Cerebellar nuclear complex (tissue), 1 donor: ENCODE measurements at places on chromosomes 12 and 14.

GRCh38 chr12:111107392-111108178, 187.2 kb upstream of the MYL2 start:
- no peak for DNase-seq

DNA sequence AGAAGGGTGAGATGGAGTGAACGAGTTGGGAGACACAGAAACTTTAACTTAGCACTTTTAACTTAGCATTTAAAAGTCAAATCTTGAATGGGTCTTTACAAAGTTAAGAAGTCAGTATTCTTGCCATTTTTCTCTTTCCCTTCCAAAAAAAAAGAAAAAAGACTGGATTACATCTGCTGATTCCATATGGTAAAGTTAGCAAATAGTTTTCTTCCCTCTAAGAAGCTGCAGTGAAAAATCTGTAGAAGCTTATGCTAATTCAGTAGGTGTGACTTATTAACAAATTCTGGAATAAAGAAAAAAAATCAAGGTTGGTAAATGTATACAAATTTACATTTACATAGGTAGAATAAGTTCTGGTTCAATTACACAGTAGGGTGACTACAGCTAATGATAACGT, 50.9 kb downstream of the COCH start:
- no peak for DNase-seq

DNA sequence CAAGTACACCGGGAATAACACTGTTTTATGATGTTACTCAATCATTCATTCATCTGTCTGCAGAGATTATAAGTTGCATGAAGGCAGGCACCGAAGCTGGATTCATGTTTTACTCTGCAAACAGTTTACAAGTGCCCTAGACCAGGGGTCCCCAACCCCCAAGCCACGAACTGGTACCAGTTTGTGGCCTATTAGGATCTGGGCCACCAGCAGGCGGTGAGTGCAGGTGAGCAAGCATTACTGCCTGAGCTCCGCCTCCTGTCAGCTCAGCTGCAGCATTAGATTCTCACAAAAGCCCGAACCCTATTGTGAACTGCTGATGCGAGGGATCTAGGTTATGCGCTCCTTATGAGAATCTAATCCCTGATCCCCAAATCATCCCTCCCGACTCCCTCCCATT, 38.1 kb upstream of the PLXNC1 start:
- DNase-seq: no peak

DNA sequence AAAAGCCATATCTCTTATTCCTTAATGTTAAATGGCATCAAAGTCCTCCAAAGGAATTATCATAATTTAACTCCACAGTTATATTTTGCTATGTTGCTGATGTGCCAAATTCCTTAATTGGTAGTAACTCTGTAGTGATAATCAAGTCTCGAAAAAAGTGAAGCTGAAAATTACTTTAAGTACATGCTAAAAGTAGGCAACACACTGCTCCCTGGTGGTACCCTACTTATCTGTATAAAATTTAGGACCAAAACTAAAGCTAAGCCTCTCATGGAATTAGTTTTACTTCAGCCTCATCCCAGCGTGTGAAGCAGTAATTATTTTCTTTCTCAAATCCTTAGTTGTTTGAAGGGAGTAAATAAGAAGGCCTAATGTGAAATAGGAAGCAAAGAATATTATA, 132.8 kb downstream of the TTLL5 start:
- DNase-seq: no peak

- no peak for DNase-seq
Measured at GRCh38 chr12:117046011-117046369, 53.2 kb downstream of the TESC start.

DNA sequence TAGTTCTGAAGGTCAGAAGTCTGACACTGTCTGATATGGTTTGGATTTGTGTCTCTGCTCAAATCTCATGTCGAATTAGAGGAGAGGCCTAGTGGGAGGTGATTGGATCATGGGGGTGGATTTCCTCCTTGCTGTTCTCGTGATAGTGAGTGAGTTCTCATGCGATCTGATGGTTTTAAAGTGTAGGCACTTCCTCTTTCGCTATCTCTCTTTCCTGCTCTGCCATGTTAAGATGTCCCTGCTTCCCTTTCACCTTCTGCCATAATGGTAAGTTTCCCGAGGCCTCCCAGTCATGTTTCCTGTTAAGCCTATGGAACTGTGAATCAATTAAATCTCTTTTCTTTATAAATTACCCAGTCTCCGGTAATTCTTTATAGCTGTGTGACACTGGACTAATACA, 84.1 kb upstream of the TMTC1 start:
- DNase-seq: no peak

DNA sequence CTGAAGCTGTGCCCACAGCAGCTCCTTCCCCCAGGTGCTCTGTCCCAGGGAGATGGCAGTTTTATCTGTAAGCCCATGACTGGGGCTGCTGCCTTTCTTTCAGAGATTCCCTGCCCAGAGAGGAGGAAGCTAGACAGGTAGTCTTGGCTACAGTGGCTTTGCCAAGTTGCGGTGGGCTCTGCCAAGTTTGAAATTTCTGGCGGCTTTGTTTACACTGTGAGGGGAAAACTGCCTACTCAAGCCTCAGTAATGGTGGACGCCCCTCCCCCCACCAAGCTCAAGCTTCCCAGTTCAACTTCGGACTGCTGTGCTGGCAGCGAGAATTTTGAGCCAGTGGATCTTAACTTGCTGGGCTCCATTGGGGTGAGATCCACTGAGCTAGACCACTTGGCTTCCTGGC, 124.7 kb downstream of the MSRB3 start:
- DNase-seq: no peak

DNA sequence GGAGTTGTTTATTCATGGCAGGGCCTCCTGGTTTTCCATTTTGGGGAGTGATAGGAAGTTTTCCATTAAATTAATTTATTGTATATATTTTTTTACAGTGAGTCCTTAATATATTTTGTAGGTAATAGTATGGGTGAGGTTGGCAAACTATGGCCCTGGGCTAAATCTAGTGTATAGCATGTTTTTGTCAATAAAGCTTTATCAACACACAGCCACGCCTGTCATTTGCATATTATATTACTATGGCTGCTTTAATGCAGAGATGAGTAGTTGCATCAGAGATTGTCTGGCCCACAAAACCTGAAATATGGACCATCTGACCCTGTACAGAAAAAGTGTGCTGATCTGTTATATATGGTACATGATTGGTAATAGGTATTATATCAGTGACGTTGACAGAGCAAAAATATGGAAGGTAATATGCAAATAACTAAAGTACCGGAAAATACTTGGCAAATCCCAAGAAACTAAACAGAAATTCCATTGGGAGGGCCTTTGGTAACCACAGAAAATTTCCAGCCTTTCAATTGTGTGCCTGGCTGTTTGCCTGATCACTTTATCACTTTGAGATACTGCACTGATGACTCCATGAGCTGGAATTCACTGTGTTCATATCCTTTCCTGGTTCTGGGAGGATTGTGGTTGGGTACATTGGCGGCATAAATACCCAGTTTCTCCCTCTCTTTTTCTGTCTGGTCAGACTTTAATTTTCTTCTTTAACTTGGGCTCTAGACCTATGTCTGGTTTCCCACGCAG, 61.7 kb upstream of the RFLNA start:
- DNase-seq: no peak

DNA sequence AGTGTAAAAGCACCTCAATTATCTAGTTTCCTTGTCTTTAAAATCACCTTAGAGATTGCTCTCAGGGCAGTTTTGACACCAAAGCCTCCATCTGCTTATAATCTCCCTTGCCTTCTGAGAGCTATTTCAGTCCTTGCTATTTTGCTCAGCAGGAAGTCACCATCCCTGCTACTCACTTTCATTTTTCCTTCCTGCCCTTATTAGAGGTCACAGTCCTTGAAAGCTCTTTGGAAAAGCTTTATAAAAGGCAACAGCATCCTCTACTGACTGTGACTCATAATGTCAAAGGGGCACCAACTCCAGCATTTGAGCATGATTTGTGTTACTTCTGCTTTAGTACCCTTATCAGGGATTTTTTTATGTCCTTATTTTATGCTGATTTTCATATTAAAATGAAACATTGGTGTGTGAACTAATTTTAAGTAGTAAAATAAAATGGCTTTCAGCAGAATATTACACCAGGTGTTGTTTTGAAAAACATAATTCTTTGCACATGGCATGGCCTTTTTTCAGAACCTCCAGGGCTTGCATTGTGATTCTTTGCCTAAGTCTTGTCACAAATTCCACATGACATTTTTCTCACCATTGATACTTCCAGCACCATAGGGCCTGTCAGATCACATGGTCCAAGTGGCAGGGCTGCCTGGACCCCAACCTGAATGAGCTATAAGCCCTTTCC, 213.0 kb downstream of the ADAMTS20 start:
- DNase-seq: no peak
